ENCODE measurements at places on chromosomes 7 and 10.

GRCh38 chr10:86798611-86799010 is 42.2 kb downstream of the BMPR1A start:
- DNase-seq, result no peak

GRCh38 chr10:130801784-130802183 is 509.7 kb downstream of the TCERG1L start:
- no peak for DNase-seq

GRCh38 chr7:2460188-2460587 is 16.0 kb downstream of the GRIFIN start:
- DNase-seq, result no peak

DNA sequence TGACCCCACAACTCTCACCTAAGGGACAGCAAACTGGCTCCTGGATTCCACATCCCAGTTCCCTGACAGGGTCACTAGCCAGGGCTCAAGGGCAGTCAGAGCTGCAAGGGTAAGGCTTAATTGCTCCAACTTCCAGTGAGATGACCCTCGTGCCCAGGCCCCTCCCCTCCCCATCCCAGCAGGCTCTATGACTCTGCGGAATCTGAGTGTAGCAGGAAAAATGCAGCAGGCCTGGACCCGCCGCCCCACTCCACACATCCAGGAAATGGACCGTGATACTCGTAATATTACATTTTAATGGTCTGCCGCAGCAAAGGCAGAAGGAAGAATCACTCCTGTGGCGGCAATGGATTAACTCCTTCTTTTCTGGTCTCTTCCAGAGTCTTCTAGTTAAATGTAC is 91.7 kb upstream of the CHST15 start:
- no peak for DNase-seq

DNA sequence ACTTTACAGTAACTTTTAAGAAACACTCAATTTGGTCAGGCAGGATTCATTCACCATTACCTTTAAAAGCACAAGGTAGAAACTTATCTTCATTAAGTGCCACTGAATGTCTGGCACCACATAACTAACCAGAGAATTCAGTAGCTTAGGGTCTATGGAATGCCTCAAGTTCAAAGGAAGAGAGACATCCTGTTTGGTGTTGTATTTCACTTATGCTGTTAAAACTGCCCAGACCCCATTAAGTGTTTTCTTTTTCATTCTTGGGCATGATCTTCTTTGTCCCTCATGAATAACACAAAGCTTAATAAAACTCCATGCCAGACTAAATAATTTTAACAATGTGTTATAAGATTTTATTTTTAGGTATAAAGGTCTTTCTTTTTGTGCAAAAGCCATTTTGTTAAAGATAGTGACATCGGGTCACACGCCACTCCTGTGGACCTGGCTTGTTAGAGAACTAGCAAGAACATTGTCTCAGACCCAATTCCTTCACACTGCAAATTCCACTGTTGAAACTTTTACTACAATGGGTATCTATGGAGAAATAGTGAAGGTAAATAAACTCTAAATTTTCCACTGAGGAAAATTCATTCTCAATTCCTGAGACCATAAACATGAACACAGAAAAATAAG is 221.0 kb downstream of the TWIST1 start:
- no peak for DNase-seq

- DNase-seq, result no peak
Measured at GRCh38 chr7:69908454-69908853, 310.2 kb downstream of the AUTS2 start.

DNA sequence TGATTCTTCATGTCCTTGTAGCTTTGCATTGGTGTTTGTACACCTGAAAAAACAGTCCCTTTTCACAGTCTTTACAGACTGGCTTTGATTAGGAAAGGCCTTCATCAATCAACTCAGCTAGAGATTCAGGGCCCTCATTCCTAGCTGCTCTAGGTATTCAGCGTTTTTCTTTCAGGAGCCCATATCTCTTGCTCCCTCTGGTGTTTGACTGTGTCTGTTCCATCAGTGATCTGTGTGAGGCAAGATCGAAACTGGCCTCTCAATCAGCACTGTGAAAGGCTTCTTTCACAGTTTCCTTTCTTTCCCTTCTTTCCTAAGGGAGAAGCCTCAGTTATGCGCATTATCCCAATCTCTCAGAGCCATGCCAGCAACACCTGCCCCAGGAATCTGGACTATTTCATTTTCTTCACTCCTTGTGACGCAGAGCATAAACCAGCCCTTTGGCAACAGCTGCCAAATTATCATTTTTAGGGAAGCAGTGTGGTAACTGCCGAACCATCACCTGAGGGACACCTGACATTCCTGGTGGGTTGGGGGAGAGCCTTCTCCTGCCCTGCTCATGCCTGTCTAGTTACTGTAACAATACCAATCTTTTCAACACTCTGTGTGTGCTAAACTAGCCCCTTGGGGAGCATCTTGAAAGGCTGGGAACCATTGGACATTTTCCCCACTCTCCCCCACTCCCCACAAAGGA is 75.7 kb upstream of the CCDC71L start:
- peak; percentile 55 for DNase-seq

- peak; percentile 57 for DNase-seq
Measured at GRCh38 chr10:50275650-50276235, 24.4 kb upstream of the ASAH2 start.

- peak; percentile 70 for DNase-seq
Measured at GRCh38 chr10:49398000-49398861, 2.3 kb upstream of the DRGX start.

- no peak for DNase-seq
Measured at GRCh38 chr7:151265351-151265931, 16.9 kb upstream of the SMARCD3 start.

DNA sequence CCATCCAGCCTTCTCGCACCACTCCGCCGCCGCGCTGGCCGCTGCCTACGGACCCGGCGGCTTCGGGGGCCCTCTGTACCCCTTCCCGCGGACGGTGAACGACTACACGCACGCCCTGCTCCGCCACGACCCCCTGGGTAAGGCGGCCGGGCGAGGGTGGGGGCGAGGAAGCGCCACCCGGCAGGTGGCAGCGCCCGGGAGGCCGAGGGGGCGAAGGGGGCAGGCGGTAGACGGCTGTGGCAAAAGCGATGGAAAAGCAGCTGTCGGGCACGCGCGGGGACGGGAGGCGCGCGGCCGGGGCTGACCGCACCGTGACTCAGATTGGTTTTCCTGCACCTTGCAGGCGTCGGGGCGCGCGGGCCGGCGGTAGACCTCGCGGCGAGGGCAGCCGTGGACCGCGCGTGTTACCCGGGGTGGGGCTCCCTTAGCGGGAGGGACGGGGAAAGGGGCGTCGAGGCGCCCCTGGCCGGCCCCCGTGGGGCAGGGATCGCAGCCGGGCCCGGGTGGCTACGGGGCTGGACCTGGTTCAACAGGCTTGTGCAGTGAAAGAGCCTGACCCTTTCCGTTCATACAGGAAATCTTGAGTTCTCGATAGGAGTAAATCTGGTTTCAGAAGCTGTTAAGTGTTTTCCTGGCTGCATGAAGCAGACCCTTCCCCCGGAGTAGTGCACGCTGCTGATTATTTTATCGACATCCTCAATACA is 608 bp downstream of the HHEX start:
- DNase-seq, result peak; percentile 81

DNA sequence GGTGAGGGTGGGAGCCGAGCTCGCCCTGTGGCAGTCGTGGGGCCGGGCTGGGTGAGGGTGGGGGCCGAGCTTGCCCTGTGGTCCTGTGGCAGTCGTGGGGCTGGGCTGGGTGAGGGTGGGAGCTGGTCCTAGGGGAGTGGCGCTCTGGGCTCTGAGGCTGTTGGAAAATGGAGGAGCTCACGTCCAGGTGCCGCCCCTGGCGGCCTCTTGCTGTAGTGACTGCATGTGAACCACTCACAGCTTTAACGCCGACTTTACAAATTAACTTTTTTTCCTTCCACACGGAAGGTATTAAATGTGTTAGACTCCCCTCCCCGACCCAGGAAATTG is 312.6 kb downstream of the WDR37 start:
- DNase-seq, result peak; percentile 60

- no peak for DNase-seq
Measured at GRCh38 chr10:1141261-1141660, 85.1 kb downstream of the WDR37 start.

DNA sequence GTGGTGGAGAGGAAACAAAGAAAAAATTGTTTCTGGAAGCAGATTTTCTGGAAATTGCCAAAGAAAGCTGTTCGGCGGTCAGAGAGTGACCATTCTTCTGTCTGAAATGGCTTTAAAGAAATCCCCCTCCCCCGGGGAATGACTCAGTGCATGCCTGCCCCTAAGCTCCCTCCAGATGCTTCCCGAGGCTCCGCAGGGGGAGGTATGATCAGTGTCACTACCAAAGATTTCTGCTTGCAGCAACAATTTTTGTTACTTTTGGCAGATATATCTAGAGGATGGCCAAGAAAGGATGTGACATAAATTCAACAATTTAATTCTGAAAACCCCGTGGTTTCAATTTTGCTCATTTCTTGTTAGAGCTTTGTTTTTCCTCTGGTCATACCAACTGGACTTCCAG is 163.9 kb downstream of the JCAD start:
- DNase-seq, result no peak

DNA sequence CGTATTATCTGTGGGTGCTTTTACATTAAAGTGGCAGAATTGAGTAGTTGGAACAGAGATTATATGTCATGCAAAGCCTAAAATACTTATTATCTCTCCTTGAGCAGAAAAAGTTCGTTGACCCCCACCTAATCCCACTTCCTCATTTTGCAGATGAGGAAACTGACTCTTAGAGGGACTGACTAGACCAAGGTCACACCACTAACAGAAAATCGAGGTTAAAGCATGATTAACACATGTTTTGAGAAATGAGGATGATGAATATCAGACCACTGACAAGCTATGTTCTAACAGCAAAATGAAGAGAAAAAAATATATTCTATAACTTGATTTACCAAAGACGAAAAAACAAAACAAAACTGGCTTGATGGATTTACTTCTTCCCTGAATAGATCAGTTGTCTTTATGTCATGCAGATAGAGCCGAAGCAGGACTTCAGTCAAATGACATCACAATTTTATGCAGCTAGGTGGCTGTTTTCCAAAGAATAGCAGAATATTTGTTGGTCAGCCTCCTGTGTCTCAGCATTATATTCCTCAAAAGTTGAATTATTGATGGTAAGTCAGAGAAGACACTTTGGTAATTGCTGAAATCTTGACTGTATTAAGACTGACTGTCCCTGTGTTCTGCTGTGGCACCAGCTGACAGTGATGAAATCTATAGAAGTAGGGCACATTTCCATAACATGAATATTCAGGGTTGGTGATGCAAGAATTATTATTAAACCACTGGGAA is 24.2 kb upstream of the SMIM30 start:
- no peak for DNase-seq

DNA sequence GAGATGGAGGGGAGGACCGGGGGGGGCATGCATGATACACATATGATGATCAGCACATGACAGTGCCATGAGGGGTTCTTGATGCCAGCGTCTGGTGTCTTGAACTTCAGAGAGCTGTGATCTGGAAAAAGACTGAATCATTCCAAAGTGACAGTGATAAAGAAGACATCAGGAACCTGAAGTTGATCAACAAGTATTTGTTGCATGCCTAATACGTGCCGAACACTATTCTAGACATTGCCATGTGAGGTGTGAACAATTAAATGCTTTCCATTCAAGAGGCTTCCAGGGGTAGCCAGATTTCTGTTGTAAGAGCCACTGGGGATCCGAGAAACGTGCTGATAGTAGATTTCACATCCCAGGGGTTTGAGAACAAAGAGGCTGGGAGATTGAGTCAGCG is 6.2 kb downstream of the MCM10 start:
- DNase-seq, result no peak

- DNase-seq, result no peak
Measured at GRCh38 chr10:102962267-102962666, 44.2 kb downstream of the CNNM2 start.

- DNase-seq, result no peak
Measured at GRCh38 chr10:127863231-127863825, 29.4 kb downstream of the CLRN3 start.

- no peak for DNase-seq
Measured at GRCh38 chr10:29719281-29719675, 84.5 kb upstream of the SVIL start.

DNA sequence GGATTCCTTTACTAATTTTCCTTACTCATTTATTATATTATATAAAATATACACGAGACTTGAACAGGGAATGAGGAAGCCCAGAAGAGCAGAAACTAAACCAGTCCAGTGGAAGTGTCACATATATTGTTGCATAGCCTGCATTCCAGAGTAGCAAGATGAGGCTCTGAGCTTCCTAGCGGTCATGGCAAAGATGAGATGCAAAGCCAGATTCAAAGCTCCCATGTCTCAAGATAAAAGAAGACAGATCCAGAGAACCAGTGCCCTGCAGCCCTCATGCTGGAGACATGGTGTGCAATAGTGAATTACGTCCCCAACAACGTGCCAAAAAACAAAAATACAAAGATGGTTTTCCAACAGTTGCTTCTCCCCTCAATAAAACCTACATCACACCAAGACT is 59.7 kb downstream of the COBL start:
- no peak for DNase-seq

- no peak for DNase-seq
Measured at GRCh38 chr7:44729949-44730590, 18.6 kb upstream of the ZMIZ2 start.

GRCh38 chr7:107049971-107050532 is 5.5 kb downstream of the PRKAR2B start:
- no peak for DNase-seq

DNA sequence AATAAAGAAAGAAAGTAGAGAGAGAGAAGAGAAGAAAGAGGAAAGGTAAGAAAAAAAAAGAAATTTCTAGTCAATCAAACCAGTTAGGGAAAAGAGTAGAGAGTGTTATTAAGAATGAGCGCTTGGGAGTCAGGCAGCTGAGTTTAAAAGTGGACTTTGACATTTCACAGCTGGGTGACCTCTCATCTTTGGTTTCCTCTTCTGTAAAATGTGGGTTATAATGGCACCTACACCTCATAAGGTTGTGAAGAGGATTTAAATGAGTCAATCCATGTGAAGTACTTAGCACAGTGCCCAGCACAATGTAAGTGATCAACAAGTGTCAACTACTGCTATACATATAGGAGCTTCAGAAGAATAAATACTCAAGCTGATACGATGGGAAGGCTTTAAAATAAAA is 12.2 kb downstream of the HOXA1 start:
- no peak for DNase-seq

DNA sequence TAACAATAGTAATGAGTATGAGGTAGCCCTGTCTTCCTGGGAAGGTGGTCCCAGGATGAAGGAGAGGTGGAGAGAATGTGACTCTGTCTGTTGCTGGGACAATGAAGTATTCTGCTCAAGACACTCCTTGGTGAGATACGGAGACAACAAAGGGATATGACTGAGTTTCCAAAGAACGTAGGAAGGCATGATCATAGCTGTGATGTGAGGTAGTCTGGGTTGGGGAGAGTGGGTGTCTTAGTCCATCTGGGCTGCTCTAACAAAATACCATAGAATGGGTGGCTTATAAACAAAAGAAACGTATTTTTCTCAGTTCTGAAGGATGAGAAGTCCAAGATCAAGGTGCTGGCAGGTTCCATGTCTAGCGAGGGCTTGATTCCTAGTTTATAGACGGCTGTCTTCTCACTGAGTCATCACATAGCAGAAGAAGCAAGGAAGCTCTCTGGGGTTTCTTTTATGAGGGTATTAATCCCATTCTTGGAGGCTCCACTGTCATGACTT is 84.9 kb upstream of the RHOBTB1 start:
- DNase-seq, result no peak

GRCh38 chr7:50212666-50213621 is 91.6 kb upstream of the IKZF1 start:
- peak; percentile 47 for DNase-seq
